Ascending aorta (tissue), 2 donors: ENCODE measurements at places on chromosomes 16 and 17.

GRCh38 chr16:22328081-22328725 is 31.0 kb downstream of the POLR3E start:
- no peak overlapping the region for H3K27ac ChIP-seq
- DNase-seq = no peak
- H3K36me3 ChIP-seq = peaks cover 93% of the 10 kb centered on the region
- H3K27me3 ChIP-seq = no peaks in the 10 kb centered on the region
- no peak overlapping the region for H3K4me3 ChIP-seq
- H3K4me1 ChIP-seq = no peaks in the 10 kb centered on the region

GRCh38 chr17:17856386-17856785 is 19.6 kb upstream of the SREBF1 start:
- H3K4me3 ChIP-seq = no peak overlapping the region
- H3K27me3 ChIP-seq = no peaks in the 10 kb centered on the region
- H3K36me3 ChIP-seq = peaks cover 6% of the 10 kb centered on the region
- no peak overlapping the region for H3K27ac ChIP-seq

DNA sequence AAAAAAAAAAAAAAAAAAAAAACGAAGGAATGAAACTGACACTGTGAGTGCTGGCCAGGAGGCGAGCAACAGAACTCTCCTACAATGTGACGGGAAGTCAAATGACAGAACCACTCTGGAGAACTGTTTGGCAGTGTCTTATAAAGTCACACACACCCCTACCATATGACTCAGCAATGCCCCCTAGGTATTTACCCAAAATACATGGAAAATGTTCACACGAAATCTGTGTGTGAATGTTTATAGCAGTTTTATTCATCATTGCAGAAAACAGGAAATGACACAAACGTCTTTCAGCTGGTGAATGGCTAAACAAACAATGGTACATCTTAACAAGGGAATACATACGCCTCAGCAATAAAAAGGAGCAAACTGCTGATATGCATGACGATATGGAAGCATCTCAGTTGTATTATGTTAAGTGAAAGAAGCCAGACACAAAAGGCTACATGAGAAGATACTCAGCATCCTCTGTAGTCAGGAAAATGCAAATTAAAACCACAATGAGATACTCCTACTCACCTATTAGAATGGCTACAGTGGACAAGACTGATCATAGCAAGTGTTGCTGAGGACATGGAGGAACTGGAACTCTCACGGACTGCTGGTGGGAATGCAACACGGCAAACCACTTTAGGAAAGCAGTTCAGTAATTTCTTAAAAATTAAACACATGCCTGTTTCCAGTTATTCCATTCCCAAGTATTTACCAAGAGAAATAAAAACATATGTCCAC is 74.7 kb downstream of the TBC1D16 start:
- H3K4me1 ChIP-seq = no peaks in the 10 kb centered on the region
- no peak for DNase-seq
- H3K36me3 ChIP-seq = no peaks in the 10 kb centered on the region
- no peak overlapping the region for H3K4me3 ChIP-seq

DNA sequence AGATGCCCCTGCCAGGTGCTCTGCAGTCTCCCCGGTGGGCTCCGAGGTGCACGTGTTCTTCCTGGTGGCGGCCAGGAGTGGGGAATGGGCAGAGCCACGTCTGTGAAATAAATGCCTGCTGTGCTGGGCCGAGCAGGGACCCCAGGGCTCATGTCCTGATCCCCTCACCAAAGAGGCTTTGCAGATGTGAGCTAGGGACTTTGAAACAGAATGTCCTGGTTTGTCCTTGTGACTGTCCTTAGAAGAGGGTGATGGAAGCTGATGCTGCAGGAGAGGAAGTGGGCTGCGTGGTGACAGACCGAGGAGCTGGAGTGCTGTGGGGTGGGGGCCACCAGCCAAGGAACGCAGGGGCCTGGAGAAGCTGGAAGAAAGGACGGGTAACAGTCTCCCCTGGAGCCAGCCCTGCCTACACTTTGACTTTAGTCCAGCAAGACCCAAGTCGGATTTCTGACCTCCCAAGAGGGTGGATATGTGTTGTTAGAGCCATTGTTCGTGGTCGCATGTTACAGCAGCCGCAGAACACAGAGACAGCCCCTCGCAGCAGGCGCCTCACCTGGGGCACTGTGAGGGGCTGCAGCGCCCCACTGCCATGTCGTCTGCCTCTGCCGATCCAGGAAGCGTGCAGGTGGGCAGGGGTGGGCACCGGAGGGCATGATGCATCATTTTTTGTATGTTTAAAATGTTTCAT is 217.9 kb upstream of the CIBAR2 start:
- H3K27ac ChIP-seq = no peak overlapping the region
- H3K4me1 ChIP-seq = peaks cover 21% of the 10 kb centered on the region
- no peak overlapping the region for H3K4me3 ChIP-seq

GRCh38 chr17:5837055-5837491 is 233.1 kb upstream of the WSCD1 start:
- H3K36me3 ChIP-seq = no peaks in the 10 kb centered on the region
- DNase-seq = no peak
- H3K27me3 ChIP-seq = no peaks in the 10 kb centered on the region
- no peaks in the 10 kb centered on the region for H3K4me1 ChIP-seq

- H3K27ac ChIP-seq = no peak overlapping the region
- no peaks in the 10 kb centered on the region for H3K27me3 ChIP-seq
- H3K36me3 ChIP-seq = peaks cover 9% of the 10 kb centered on the region
- no peak for DNase-seq
- H3K4me3 ChIP-seq = no peak overlapping the region
- H3K4me1 ChIP-seq = peaks cover 12% of the 10 kb centered on the region
These were observed 18.5 kb upstream of the PITPNA start for GRCh38 chr17:1580979-1581676.

GRCh38 chr17:27554152-27554551 is 76.8 kb upstream of the LGALS9 start:
- H3K36me3 ChIP-seq = no peaks in the 10 kb centered on the region
- H3K4me3 ChIP-seq = no peak overlapping the region
- no peak for DNase-seq
- no peaks in the 10 kb centered on the region for H3K27me3 ChIP-seq

- H3K4me1 ChIP-seq = peaks cover 5% of the 10 kb centered on the region
- H3K27ac ChIP-seq = no peak overlapping the region
- H3K4me3 ChIP-seq = no peak overlapping the region
- no peaks in the 10 kb centered on the region for H3K36me3 ChIP-seq
- no peak for DNase-seq
These were observed 22.6 kb downstream of the STAT5B start for GRCh38 chr17:42253578-42253977.

DNA sequence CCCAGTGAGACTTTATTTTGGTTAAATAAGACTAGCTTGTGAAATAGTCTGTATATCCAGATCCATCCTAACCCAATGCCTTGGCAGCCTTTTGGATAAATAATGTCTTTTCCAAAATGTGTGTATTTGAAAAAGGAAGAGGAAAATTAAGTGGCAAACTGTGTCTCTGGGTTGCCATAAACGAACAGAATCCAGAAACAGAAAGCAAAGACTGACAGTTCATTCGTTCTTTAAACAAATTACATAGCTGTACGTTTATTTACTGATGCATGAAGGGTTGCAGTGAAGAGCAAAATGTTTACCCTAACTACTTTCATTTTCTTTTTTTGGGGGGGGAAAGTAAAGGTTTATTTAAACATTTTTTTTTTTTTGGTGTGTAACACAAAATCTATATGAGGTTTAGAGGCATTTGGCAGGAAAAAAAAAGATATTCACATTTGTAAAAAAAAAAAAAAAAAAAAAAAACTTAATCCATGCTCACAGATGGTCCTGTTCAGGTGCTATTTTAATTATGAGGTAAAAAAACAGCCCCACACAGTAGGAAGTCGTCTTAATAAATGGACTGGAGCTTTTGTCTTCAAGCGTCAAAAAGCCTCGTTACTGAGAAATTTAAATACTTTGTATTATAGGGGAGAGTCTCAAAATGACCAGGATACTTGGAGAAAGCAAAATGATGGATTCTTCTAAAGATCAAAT is 245.9 kb downstream of the FTO start:
- no peak for DNase-seq
- H3K36me3 ChIP-seq = no peaks in the 10 kb centered on the region
- no peaks in the 10 kb centered on the region for H3K27me3 ChIP-seq

DNA sequence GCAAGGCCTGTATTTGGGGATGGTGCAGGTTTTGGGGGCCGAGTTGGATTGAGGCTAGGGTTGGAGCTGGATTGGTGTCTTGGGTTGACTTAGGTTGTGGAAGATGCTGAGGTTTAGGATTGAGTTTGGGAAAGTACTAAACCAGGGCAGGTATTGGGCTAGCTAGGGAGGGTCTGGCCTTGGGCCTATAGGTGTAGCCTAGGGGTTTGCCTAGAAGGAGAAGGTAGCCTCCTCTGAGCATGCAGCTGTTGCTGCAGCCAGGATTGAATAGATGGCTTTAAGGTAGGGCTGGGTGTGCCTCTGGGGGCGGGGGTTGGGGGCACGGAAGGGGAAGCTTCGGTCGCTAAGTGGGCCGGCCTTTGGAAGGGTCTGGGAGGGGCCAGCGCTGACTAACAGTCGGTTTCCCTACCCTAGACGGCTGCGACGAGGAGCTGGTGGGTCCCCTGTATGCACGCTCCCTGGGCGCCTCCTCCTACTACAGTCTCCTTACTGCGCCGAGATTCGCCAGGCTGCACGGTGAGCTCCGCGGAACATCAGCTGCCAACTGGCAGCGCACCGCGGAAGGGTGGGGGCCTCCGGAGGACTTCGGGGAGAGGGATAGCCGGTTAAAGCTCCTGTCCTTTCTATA is 1.2 kb downstream of the CNTNAP1 start:
- DNase-seq = no peak
- no peak overlapping the region for H3K4me3 ChIP-seq
- no peaks in the 10 kb centered on the region for H3K36me3 ChIP-seq
- H3K27me3 ChIP-seq = no peaks in the 10 kb centered on the region

GRCh38 chr17:9162275-9162985 is 141.1 kb downstream of the NTN1 start:
- DNase-seq = peak; percentile 94
- H3K4me1 ChIP-seq = peaks cover 6% of the 10 kb centered on the region
- no peaks in the 10 kb centered on the region for H3K27me3 ChIP-seq
- peak overlapping the region; percentile 15 for H3K4me3 ChIP-seq
- peak overlapping the region; percentile 85 for H3K27ac ChIP-seq
- H3K36me3 ChIP-seq = no peaks in the 10 kb centered on the region

DNA sequence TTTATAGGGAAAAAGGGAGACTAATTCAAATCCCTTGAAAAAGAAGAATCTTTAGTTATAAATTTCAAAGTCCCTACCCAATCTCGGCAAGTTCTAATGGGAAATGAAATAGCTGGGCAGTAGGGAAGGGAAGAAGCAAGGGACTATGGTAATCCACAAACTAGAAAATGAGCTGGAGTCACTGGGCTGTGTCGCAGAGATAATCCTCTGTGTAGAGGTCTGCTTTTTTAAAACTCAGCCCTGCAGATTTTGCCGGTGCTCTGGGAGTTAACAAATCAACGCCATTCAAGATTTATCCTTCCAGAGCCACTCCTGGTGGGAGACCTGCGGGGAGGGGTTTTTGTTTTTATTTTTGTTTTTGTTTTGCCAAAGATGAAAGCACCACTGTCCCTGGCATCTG is 20.8 kb downstream of the SNX11 start:
- no peaks in the 10 kb centered on the region for H3K27me3 ChIP-seq
- DNase-seq = no peak
- H3K36me3 ChIP-seq = no peaks in the 10 kb centered on the region
- no peak overlapping the region for H3K4me3 ChIP-seq
- H3K4me1 ChIP-seq = no peaks in the 10 kb centered on the region

GRCh38 chr17:63705657-63706056 is 5.7 kb upstream of the LIMD2 start:
- peaks cover 39% of the 10 kb centered on the region for H3K36me3 ChIP-seq
- H3K4me1 ChIP-seq = peaks cover 9% of the 10 kb centered on the region
- no peak overlapping the region for H3K4me3 ChIP-seq
- no peak overlapping the region for H3K27ac ChIP-seq
- no peaks in the 10 kb centered on the region for H3K27me3 ChIP-seq

- peaks cover 2% of the 10 kb centered on the region for H3K4me1 ChIP-seq
- no peak overlapping the region for H3K4me3 ChIP-seq
- DNase-seq = no peak
- no peaks in the 10 kb centered on the region for H3K36me3 ChIP-seq
These were observed 111.9 kb downstream of the XYLT1 start for GRCh38 chr16:17358846-17359245.
